ENCODE measurements at places on chromosomes 6 and 20.

DNA sequence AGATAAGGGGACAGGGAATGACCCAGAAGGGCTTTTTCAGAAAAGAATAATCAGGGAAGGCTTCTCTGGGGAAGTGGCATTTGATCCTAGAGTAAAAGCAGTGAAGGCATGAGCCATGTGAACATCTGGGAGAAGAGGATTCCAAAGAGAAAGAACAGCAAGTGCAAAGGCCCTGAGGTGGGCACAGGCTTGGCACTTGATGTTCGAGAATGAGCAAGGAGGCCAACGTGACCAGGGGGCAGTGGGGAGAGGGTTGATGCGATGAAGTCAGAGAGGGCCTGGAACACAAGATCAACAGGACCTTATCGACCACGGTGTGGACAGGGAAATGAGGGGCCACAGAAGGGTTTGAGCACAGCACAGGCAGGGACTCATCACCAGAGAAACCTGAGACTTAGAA, 5.8 kb downstream of the GRM4 start:
- no peak for DNase-seq

DNA sequence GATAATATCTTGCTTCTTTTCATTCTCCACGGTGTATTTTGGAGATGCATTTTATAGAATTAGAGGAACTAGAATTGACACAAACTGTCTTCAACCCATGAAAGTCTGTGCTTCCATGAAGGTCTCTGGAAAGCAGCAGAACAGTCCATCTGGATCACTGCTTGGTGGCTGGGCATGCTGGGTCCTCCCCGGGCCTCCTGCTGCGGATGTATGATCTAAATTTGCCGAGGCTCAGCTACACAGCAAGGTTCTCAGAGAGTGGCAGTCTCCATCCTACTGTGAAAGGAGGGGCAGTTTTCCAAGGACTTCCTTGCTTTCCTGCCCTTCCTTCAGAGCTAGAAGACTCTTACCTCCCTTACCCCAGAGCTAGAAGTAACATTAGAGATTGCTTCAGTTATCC, 15.1 kb downstream of the PKIG start:
- DNase-seq = no peak

DNA sequence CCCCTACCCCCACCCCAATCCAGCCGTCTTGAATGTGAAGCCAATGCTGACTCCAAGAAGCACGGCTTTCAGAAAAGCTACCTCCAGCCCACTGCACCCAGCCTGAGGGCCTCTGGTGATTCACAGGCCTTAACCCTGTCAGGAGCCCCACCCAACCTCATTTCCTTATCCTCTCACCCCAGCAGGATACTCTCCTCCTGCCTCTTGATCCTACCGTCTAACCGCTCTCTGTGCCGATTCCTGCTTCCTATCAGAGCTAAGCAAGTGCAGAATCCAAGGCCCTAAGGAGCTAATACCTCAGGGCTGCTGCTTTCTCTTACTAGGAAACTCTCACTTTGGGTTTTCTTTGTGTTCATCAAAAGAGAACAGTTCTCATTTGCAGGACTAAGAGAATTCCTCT, 47.2 kb downstream of the TRERF1 start:
- DNase-seq = no peak

DNA sequence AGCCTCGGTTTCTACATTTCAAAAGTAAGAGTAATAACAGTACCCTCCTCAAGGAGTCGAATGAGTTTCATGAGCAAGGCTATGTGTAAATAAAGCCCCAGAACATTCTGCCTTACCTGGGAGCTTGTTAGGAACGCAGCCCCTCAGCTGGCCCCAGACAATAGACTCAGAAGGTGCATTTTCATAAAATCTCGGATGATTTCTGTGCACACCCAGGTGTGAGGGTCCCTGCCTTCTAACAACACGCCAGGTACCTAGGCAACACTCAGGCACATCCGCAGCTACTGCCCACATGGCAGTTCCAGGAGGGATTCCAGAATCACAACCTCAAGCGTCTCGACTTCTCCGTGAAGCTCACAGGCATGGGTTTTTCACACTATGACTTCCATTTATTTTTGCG, 226.5 kb upstream of the CDH4 start:
- no peak for DNase-seq

GRCh38 chr20:46588532-46589511, 38.4 kb upstream of the OCSTAMP start:
- no peak for DNase-seq

DNA sequence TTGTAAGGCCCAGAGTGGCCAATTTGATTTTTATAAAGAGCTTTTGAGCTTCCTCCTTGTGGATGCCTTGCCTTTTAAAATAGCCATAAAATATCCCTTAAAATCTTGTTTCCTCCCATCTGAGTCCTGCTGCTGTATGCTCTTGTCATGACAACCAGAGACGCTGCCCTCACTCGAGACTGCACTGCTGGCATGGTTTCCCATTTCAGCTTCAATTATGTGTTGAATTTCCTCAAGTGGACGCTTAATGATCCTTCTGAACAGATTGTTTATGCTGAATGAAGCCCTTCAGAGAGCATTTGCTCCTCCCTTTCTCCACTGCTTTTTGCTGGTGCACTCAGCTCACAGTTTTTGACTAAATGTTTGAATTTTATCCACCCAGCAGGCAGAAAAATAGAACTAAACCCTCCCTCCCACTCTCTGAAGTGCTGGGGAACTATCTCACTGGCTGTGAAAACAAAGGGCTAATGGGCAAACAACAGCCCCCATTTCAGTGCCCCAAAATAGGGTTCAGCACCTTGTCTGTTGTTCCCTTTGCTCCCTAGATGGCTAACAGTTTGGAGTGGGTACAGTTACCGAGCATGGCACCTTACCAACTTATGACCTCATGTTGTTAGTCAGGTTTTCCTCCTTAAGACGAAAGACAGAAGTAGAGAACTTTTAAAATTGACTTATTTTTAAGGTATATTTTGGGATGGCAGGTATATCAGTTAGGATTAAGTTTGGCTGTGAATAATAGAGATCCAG, 45.5 kb upstream of the RNF8 start:
- DNase-seq = no peak

- DNase-seq = no peak
These were observed 537.4 kb upstream of the MMS22L start for GRCh38 chr6:97820400-97820799.

GRCh38 chr6:134373993-134374392, 56.1 kb upstream of the SGK1 start:
- no peak for DNase-seq

- no peak for DNase-seq
These were observed 47.7 kb downstream of the FAM184A start for GRCh38 chr6:119030759-119031158.

DNA sequence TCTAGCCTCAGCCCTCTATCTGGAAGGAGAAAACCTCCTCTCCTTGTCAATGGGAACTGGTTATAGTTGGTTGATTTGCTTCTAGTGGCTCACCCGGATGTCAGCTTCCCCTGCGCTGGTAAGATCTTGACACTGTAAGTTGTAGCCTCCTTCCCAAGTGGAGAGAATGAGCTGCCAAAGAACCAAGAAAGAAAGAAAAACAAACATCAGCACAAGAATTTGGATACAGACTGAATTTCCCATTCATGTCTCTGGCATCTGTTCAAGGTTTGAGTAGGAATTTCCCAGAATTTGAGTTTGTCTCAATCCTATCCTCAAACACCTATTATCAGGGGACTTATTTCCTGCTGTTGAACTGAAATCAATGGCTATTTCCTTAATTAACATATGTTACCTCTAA, 44.1 kb downstream of the ELOVL2 start:
- DNase-seq = no peak

GRCh38 chr6:7998103-7998725, 66.0 kb downstream of the BLOC1S5 start:
- no peak for DNase-seq

DNA sequence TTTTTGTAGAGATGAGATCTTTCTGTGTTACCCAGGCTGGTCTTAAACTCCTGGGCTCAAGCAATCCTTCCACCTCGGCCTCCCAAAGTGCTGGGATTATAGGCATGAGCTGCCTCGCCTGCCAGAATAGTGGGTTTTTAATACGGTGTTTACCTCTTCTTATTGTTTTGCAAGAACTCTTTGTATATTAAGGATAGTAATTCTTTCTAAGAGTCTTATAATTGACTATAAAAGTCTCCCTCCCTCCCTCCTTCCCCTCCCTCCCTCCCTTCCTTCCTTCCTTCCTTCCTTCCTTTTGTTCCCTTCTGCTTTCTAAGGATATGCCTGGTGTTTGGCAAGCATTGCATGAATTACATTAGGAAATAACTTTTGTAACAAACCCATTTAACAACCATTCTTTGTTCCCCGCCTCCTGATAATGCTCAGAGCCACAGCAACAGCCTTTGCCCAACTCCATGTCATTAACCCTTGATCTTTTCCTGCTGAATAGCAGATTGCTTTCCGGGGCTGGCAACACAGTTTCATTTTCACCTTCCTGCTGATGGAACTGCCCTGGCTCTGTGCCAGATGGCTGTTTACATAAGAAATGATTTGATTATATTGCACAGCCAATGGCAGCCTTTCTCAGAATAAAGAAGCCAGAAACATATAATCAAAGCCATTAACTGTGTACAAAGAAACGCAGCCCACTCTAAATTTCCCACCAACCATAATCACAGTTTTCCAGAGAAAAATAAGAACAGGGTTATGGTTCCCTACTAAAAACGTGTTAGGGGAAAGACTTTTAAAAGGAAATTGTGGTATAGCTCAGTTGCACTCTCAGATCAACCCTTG, 143.7 kb upstream of the PTPN1 start:
- DNase-seq = no peak

DNA sequence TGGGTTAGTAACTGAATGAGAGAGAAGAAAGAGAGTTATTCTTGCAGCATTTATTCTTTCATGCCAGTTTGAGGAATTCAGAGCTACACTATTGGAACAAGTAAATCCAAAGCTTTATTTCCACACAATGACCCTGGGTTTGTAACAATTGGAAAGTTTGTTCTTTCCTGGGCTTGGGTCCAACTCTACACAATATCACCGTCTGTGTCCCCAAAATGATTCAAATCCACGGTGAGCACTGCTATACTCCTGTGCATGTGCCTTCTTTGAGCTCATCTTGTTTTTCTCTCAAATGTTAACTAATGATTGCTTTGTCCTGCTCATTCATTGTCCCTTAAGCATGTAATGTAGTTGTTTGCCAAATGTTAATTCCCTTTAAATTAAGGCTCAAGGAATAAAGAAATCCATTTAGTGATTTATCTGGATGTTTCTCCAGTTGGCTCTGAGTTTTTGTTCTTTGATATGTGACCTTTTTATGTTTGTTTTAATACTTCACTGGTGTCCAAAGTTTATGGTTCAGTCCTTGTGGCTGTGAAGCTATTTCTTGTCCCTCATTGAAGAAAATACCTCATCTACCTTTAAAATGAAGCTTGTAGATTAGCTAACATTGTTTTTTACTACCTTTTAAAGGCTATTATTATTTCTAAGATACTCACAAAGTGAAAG, 20.5 kb upstream of the CRISP3 start:
- no peak for DNase-seq

DNA sequence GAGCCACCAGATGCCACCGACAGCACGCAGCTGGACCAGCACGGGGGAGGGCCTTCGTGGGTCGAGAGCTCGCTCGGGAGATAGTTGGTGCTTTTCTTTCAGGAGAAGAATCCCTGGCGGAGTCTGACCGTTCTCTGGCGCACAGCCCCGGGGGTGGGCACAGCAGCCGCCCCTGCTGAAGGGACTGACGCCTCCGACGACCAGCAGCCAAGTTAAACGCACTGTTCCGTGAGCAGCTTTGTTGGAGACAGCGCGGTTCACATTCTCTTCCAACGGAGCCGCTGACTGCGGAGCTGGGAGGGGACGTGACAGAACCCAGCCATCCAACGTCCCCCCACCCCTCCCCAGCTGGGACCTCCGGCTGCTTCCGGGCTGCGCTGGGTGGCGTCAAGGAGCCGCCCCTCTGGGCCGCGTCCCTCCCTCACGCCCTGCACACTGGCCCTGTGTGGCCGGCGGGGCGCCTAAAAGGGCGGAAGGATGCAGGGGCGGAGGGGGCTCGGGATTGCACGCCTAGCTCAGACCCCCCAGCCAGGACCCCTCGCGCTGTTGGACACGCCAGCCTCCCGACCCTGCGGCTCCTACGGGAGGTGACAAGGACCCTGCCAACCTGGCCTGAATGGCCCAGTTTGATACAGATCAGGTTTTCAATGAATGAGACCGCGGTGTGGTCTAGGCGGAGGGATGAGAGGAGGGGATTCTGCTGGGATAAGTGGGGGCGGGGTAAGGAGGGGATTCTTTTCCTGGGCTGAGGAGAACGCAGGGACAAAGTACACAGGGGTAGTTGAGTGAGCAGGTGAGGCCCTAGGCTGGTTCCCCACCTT, 36.4 kb upstream of the KHDC1 start:
- DNase-seq = no peak

GRCh38 chr20:33859157-33859695, 48.1 kb downstream of the CHMP4B start:
- no peak for DNase-seq

- DNase-seq = no peak
These were observed 394 bp downstream of the MYB start for GRCh38 chr6:135181333-135182070.

GRCh38 chr20:43238266-43238665, 48.6 kb upstream of the PTPRT start:
- no peak for DNase-seq

- DNase-seq = no peak
These were observed 242.6 kb upstream of the ARID1B start for GRCh38 chr6:156534594-156534993.

- DNase-seq = no peak
These were observed 286.2 kb upstream of the EXOC2 start for GRCh38 chr6:978937-979685.

GRCh38 chr6:143742955-143743255, 65.1 kb downstream of the PHACTR2 start:
- no peak for DNase-seq

DNA sequence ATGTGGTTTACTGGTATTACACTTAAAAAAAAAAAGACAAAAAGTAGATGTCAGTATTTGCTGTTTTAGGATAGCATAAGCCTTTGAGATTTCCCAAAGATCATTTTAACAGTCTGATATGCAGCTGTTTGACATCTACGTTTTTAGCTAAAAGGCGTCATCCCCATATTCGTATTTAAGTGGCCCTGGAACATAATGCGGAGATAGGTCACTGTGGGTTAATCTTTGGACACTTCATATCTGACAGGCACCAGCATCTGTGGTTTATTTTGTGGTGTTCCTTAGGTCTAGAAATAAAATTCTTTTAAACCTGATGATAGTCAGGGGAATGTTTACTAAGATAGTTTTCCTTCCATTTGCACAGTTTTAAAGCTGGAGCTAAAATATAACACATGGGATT, 313.7 kb downstream of the SOX4 start:
- no peak for DNase-seq

Measured in nucleus accumbens (tissue), 56 donors.